NCI-H774 (cell line): ENCODE measurements at places on chromosomes 2 and 18.

DNA sequence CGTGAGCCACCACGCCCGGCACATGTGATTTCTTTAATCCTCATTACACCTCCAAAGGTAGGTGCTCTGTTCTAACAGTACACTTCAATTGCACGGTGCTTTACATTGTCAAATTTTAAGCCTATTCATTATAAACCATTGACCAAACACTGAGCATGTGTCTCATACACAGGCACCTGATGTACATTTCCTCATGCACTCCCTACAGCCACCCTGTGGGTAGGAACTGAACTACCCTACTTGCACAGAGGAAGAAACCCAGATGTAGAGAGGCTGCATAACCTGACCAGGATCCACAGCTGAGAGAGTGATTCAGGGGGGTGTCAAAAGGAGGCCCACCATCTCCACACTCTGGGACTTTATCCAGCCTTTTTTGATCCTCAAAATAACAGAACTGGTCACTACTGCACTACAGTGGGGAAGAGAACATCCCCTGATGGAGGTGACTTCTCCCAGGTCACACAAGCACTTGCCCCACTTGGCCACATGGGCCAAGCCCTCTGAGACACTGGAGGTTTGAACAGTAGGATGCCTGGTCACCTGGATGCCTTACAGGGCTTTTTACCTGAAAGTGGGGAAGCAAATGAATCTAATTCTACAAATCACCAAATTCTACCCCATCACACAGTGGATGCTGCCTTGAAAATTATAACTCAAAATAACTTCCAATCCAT is 6.9 kb upstream of the DPYSL5 start:
- no peak for DNase-seq

- no peak for DNase-seq
Observed at GRCh38 chr18:28584731-28585130, 407.8 kb upstream of the CDH2 start.

GRCh38 chr2:40096360-40096759 is 317.3 kb upstream of the THUMPD2 start:
- DNase-seq, result peak; percentile 16

DNA sequence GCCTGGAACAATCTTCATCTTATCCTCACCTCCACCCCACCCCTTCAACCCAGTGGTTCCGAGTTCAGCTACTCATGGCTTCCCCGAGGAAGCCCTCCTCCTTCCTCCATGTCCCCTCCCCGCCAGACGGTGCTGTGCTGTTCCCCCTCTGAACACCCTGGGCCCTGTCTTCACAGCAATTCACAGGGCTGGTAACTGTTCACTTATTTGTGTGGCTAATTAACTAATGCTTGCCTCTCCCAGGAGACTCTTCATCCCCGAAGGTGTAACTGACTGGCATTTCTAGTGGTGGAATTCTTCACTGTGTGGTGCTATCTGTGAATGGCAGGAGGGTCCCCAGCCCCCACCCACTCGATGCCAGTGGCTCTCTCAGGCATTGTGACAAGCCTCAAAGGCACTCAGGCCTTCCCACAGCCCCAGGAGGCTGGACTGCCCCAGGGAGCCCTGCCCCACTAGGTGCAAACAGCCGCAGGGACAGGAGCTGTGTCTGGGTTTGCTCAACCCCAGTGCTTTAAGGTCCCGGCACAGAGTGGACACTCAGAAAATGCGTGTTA is 133.7 kb upstream of the ID2 start:
- DNase-seq, result no peak

- DNase-seq, result no peak
Observed at GRCh38 chr18:25164848-25165811, 186.8 kb downstream of the ZNF521 start.

DNA sequence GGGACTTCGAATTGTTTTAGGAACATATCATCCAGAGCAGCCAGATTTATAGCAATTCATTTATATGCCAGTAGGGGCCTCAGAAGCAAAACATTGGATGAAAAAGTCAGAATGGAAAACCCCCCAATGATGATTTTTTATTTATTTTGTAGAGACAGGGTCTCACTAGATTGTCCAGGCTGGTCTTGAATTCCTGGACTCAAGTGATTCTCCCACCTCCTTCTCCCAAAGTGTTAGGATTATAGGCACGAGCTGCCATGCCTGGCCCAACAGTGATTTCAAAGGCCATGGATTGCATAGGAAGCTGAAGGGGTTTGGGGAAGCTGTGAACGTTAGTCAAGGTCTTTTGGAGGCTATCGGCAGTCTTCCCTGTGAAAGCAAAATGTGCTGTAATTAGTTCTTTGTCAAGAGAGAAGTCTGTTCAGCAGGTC is 21.9 kb upstream of the MCFD2 start:
- no peak for DNase-seq

GRCh38 chr2:85393836-85394235 is 16.3 kb downstream of the CAPG start:
- DNase-seq, result no peak
